A673 (cell line): ENCODE measurements at places on chromosomes 5 and 9. TPM values are rescaled to one million over a fixed set of nuclear protein-coding genes. Genes with fewer than 3 reads are reported as not detected.

Gene RETREG1
- 5.1 and 5.7 TPM in 2 replicates for total RNA-seq

Gene CCT5
- total RNA-seq = 651 and 675 TPM in 2 replicates

GRCh38 chr9:135503371-135504261, 3.1 kb downstream of the MRPS2 start:
- no peak for DNase-seq

Gene NDUFS4
- 108 and 112 TPM in 2 replicates for total RNA-seq

GRCh38 chr5:114719268-114719667, 357.4 kb downstream of the KCNN2 start:
- no peak for DNase-seq

Gene NR6A1
- total RNA-seq = 5.3 and 6.8 TPM in 2 replicates

Gene SPINK6
- not detected in 2 replicates for total RNA-seq

- DNase-seq = no peak
Observed at GRCh38 chr5:2139478-2139877, 256.8 kb upstream of the IRX4 start.

Gene SRP19
- 72.4 and 73.9 TPM in 2 replicates for total RNA-seq

Gene LPCAT1
- total RNA-seq = 86.9 and 97.3 TPM in 2 replicates

Gene MCIDAS
- total RNA-seq = 0.47 and 1.2 TPM in 2 replicates

Gene GEMIN5
- 42.5 and 50.6 TPM in 2 replicates for total RNA-seq

DNA sequence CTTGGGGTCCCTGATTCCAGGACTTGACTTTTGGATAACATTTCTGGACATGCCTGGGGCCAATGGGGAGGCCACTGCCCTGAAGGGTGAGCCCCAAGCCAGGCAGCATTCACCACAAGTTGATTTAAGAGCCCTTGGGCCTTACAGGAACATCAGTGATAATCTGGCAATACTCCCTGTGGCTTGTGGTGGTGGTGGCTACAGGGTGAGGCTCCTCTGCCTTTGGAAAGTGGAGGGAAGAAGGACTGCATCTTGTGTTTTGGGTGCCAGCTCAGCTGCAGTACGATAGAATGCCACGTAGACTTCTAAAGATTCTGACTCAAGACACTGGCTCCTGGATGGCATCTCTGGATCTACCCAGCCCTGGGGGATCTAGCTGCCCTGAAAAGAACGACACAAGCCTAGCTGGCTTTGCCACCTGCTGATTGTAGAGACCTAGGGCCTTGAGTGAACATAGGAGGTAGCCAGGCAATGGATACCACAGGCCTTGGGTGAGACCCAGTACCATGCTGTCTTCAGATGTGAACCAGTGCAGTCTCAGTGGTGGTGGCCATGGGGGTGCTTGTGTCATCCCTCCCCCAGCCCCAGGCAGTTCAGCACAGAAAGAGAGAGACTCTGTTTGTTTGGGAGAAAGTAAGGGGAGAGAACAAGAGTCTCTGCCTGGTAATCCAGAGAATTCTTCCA, 79.0 kb upstream of the DAP start:
- no peak for DNase-seq

- no peak for DNase-seq
Observed at GRCh38 chr9:106797299-106797698, 65.7 kb upstream of the ZNF462 start.

- peak; percentile 37 for DNase-seq
Observed at GRCh38 chr5:59066367-59067163, 483.7 kb downstream of the RAB3C start.

GRCh38 chr9:124574534-124575375, 67.6 kb upstream of the NR5A1 start:
- DNase-seq = peak; percentile 39

- no peak for DNase-seq
Observed at GRCh38 chr9:100590481-100590880, 12.6 kb downstream of the CAVIN4 start.

- DNase-seq = no peak
Observed at GRCh38 chr5:172630482-172630881, 10.6 kb upstream of the NEURL1B start.

GRCh38 chr5:94431696-94432095, 186.7 kb downstream of the KIAA0825 start:
- no peak for DNase-seq

DNA sequence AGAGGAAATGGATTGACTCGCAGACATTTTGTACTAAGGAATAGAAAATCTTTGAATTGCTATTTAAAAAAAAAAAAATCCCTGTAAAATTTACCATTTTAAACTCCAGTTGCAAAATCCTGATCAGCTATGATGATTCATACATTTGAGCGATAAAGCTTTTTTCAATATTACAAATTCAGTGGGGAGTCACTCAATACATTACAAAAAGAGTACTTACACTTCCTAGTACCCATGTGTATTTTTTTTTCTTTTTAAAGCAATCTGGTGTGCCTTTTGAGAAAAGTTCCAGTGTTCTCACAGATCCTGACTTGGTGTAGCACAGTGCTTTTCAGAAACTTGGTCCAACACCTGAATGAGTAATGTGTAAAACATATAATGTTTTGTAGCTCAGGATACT, 54.3 kb downstream of the PIK3R1 start:
- DNase-seq = no peak

- DNase-seq = no peak
Observed at GRCh38 chr5:31393126-31393525, 138.8 kb downstream of the DROSHA start.

DNA sequence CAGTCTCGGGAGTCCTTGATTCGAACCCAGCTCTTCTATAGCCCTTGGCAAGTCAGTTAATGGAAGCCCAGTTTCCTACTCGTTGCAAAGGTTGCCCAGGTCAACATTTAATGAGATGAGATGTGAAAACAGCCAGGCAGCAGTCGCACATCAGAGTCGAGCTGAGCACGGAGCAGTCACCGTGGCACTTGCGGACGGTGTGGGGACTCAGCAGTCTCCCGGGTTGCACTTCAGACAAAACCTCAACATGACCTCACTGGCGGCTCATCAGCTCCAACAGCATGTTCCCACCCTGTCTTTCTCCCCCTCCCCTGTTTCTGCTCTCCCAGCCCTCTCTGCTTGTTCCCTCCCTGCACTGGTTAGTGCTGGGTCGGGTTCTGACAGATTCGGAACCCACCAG, 35.8 kb downstream of the UBE2QL1 start:
- no peak for DNase-seq

Gene CDKN2A
- total RNA-seq = not detected in 2 replicates

Gene FOXD1
- 4.4 and 4.5 TPM in 2 replicates for total RNA-seq

GRCh38 chr9:126217250-126217653, 109.4 kb upstream of the MVB12B start:
- DNase-seq = no peak

GRCh38 chr9:137416563-137417151, 6.3 kb downstream of the EXD3 start:
- DNase-seq = no peak

- DNase-seq = no peak
Observed at GRCh38 chr9:127613583-127613954, 1.5 kb downstream of the STXBP1 start.

- DNase-seq = no peak
Observed at GRCh38 chr9:3900673-3901318, 375.0 kb upstream of the RFX3 start.

- no peak for DNase-seq
Observed at GRCh38 chr9:137465000-137465719, 6.0 kb upstream of the NSMF start.

Gene CARD19
- total RNA-seq = 12.2 and 16.2 TPM in 2 replicates

Gene ARHGEF39
- 25.0 and 27.7 TPM in 2 replicates for total RNA-seq

DNA sequence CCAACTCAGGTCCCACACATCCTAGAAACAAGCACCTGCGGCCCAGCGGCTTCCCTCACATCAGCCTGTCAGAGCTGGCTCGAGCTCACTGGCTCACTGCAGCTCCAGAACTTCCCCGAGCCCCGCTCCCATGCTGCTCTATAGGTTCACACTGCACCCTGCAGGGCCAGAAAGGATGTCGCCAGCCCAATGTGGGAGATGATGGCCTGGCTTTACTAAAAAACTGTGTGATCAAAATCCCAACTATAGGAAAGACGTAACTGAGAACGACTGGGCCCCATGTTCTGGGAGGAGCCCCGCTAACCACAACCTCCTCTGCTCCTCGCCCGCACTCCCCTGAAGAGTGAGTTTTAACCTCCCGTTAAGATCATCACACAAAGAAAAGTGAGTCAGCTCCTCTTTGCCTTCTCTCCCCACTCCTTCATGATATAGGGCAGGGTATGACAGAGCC, 4.6 kb downstream of the SURF4 start:
- no peak for DNase-seq

Gene NMUR2
- total RNA-seq = not detected in 2 replicates

Gene SEMA5A
- total RNA-seq = 0.17 and 0.20 TPM in 2 replicates

GRCh38 chr9:37415011-37415719, 7.3 kb upstream of the GRHPR start:
- peak; percentile 89 for DNase-seq

DNA sequence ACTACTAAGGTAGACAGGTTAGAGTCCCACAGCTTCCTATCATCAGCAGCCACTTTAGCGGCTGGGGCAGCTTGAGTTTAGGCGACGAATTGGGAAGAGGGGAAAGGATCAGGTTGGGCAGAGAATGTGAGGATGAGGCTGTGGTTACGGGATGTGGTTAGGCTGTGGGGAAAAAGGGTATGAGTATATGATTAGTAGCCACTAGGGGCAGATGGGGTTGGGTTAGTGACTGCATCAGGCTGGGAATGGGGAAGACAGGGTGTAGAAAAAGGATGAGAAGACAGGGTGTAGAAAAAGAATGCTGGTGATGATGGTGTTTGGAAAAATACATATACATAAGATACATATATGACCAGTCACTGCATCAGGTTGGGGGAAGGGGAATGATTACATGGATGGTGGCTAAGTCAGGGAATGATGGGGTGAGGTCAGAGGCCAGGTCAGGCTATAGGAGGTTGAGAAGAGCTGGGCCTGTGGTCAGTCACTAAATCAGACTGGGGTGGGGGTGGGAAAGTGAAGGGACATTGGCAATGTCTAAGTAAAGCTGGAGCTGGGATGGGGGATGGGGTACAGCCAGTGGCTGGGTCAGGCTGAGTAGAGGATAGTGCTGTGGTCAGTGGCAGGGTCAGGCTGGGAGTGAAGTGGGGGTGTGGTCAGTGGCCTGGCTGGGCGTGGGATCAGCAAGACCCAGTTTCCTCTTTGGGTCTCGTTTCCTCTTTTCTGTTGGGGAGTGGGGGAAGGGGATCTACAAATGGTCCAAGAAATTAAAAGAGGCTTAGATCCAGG, 2.1 kb downstream of the TLN1 start:
- peak; percentile 61 for DNase-seq

Gene NDST1
- total RNA-seq = 44.0 and 46.7 TPM in 2 replicates

Gene PCDHGA12
- total RNA-seq = 3.5 and 3.6 TPM in 2 replicates

Gene EFNA5
- total RNA-seq = 14.0 and 16.7 TPM in 2 replicates

DNA sequence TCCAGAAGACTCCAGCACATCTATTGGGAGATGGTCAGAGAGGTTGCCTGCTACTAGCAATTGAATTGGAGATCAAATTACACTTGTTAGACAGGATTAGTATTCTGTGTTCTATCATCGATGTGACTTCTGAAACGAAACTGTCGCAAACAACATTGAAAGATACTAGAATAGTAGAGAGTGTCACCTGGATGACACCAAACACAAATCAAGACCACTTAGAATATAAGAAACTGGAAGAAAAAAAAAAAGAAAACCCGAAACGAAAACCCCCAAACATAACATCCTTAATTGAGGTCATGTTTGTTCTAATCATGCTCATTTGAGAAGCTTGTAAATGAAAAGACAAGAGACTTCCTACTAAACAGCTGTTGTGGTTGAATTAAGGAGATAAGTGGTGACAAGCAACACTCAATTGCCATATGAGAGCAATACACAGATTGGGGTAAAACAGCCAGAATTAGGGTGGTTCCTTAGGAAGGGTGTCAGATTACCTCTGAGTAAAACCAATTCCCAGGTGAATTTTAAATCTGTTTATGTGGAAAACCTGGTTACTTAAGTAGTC, 97.6 kb downstream of the BASP1 start:
- peak; percentile 52 for DNase-seq

DNA sequence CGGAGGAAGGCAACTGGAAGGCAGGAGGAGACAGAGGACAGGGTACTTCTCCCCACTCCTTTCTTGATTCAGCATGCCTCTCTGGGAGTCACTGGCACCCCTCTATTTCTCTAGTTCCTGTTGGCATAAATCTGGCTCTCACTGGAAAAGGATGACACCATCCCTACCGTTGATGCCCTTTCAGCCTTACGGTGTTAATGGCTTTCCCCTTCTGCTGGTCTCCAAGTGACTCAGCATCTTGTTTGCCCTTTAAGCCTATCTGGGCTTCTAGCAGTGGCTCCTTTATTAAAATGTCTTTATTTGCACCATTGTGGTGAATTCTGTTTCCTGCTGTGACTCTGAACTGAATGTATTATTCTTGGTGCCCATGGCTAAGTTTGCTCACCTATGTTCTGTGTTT, 227.3 kb upstream of the GLRA1 start:
- no peak for DNase-seq

Gene SHC3
- total RNA-seq = 5.5 and 6.6 TPM in 2 replicates

DNA sequence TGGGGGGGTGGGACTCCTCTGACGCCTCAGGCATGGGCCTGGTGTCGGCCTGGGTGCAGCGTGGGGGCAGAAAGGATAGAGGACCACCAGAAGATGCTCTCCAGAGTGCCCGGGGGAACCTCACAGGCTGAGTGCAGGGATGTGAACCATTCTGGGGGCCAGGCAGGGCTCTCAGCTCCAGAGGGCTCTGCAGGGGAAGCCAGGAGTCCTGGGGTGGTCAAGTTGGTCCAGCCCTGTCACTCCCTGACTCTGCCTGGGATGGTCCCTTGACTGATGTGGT, 6.5 kb downstream of the GFI1B start:
- no peak for DNase-seq

DNA sequence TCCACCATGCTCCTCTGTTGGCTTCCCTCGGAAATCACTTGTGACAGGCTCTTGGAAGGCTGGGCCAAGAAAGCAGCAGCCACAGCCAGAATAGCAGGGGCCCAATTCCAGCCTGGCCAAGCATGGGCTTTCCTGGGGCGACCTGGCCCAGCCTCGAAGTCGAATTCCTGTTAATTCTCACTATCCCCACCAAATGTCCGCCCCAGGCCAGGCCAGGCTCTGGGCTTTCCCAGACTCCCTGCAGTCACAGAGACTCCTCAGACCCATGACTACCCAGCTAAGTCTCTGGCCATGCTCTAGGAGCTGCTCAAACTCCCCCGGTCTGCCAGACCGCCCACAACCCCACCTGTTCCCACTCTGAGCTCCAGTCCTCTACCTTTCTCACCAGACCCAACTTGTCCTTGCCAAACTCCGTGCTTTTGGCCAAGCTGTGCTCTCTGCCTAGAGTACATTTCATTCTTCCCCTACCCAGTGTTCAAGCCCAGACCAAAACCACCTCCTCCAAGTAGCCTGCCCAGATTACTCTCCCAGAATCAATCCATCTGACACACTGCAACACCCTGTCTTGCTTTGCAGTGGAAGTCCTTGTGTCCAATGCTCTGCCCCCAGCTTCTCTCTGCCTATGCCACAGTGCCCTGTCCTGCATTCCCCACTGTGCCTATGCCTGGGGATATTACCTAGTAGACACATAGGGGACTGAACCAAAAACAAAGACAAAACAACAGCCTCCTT, 26.2 kb downstream of the SHB start:
- no peak for DNase-seq
